ENCODE measurements at places on chromosomes 7 and 10.

- no peak for DNase-seq
Observed at GRCh38 chr7:51274001-51274400, 42.6 kb downstream of the COBL start.

DNA sequence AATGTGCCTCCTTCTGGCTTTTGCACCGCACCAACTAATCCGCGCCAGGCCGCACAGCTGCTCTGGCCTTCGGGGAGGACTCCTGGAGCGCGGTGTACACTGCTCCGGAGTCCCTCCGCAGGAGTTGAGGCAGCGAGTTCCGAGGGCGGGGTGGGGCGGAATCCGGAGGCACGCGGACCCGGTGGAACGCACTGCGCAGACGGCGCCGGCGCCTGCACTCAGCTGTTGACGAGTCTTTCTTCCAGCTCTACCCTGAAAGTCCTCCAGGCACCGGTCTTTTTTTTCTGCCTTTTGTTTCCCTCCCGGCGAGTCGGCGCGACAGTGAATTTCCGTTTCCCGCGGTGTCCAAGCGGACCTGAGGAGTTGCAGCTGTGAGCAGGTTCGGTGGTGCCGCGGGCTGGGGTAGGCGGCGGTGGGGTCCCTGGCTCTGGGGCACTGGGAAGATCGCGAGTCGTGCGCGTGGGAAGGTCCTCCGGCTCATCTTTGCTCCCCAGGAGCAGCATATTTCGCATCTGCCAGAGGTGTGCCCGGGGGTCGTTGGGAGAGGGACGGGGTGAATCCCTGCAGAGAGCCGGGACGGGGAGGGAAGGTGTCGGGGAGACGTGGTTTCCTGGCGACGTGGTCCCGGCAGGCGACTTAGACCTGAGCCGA is 44.1 kb downstream of the SFTPD start:
- peak; percentile 16 for DNase-seq

- DNase-seq = no peak
Observed at GRCh38 chr10:129170812-129171211, 296.2 kb upstream of the MGMT start.

DNA sequence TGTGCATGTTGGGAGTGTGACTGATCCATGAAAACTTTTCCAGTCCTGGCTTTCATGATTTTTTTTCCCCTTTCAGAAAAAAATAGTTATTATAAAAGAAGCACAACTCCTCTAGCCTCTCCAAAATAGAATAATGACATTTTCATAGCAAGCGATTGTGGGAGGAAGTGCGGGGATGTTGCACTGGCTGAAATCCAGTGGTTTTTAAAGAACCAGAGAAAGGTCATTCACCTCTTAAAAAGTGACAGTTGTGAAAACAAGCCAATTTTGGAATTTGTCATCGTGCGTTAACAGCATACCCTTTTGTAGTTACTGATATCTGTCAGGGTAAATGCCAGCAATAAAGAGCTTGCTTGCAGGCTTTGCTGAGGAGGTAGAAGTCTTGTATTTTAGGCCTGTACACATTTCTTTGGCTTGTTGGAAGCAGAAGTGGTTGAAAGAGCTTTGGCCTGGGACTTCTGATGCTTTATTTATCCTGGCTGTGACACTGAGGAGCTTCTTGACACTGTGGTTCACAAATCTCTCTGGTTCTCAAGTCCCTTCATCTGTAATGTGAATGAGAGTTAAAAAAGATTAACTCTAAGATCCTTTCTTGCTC is 545.9 kb downstream of the REEP3 start:
- DNase-seq = no peak

- no peak for DNase-seq
Observed at GRCh38 chr10:83725567-83725966, 413.7 kb upstream of the GHITM start.

GRCh38 chr7:115499956-115500355 is 530.6 kb downstream of the TFEC start:
- DNase-seq = no peak

GRCh38 chr7:4885317-4885807 is 1.8 kb upstream of the RADIL start:
- DNase-seq = no peak

GRCh38 chr7:38927751-38928150 is 18.8 kb upstream of the VPS41 start:
- DNase-seq = no peak

DNA sequence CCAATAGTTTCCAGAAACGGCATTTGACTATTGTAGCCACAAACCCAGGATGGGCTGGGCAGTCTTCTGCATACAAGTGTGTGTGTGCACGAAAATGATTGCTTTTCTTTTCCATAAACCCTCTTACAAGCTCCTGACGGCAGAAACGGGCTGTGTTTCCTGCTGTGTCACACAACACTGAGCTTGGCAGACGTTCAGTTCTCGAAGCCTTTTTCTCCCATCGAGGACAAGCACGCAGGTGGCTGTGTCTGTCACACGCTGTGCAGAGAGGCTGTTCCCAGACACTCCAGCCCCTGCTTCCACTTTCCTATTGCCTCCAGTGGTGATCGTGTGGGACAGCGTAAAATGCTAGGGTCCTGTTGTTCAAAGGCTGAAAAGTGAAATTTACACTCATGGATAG is 32.1 kb downstream of the RBAK start:
- peak; percentile 35 for DNase-seq

DNA sequence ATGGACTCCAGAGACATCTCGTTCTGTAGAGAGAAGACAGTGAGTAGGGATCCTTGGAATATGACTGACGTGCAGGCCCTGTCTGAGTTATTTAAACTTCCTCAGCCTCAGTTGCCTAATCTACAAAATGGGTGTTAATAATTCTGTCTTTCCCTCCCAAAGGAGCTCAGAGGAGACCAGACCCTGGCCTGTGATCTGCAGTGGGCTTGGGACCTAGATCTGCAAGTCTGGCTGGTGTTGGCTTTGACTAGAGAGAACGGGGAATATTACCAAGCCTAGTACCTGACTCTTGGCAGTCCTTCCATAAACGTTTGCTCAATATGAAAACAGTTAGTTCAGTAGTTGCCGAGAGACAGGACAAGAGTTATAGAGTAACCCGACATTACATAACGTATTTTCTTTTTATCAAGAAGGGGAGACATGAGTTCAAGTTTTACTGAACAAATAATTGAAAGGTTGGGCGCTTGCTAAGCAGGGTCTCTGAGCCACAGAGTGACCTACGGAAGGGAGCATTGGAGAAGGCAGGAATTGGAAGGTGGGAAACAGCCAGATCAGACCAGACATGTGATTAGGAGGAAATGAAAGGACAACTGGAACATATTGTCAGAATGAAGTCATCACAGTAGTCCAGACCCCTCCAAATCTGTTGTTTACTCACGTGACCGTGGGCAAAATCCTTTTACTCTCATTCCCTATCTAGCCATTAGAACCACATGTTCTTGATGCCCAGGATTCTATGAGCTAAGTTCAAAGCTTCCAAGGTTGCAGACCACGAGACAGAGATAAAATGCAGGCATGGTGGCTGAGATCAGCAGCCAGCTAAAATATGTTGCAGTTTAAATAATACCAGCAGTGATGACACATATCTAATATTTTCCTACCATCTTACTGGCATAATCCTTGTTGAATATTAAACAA is 10.9 kb upstream of the CYP3A4 start:
- no peak for DNase-seq

DNA sequence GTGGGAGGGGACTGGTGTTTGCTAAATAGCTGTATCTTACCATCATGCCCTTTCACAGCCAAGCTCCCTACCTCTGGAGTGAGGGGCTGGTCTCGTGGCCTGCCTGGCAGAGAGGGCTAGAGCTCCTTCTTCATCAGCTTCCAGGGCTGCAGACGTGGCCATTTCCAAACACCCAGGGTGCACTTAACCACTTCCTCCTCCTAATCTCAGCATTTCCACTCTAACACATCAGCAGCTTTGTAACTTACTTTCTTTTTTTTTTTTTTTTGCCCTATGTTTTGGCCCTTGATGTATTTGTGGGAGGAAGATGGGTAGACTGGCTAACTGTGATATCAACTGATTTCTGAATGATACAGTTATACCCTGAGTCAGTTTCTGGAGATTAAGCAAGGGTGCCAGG is 27.4 kb downstream of the LRRC4 start:
- no peak for DNase-seq

All from NCI-H1105 (cell line).